Hepatic stellate cell (primary cell): ENCODE measurements at places on chromosomes 2 and 18.

- DNase-seq: no peak
Measured at GRCh38 chr2:77507657-77508056, 14.5 kb downstream of the LRRTM4 start.

DNA sequence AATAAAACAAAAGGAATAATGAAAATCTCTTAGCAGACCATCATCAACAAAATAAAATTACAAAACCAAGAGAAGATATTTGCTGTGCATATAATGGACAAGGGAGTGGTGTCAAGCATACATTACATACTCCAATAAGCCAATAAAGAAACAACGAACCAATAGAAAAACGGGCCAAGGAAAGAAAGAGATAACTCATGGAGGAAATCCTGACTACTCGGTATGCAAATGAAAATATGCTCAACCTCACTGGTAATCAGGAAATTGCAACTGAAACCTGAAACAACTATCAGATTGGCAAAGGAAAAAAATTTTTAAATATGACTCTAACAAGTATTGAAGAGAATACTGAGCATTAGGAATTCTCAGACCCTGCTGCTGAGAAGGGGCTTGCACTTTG lies 84.7 kb downstream of the BCL2 start:
- no peak for DNase-seq

DNA sequence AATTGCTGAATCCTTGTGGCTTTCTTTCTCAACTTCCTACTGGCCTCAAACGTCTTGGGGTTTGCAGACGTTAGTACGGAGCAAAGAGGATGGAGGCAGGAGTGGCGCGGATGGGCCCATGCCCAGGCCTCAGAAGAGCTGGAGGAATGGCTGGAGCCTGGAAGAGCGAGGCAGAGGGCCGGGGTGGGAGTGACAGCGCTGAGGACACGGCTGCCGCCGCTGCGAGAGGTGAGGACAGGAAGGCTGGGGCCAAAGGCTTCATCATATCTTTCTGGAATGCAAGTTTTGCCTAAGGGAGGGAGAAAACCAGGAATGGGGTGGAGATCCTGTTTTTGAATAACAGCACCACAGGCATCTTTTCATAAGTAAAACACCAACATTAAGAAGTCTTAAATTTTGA lies 178.5 kb upstream of the SESTD1 start:
- no peak for DNase-seq

DNA sequence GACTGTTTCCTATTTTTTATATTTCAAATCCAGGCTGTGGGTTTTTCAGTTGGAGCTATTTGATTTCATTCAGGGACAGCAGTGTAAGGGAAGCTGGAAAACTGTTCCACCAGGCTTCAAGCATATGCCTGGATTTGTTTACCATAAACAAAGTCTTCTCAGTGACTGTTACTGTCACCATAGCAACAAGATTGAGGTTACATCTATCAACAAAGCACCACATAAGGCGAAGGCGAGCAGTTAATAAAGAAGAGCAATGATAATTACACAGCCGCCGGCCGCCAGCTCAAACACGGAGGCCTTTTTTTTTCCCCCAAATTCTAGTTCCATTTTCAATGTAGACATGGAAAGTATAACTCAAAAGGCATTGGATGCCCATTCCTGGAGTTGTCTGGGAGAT lies 553.7 kb upstream of the SYT4 start:
- no peak for DNase-seq
